ENCODE measurements at places on chromosomes 6 and 20.

GRCh38 chr6:76771059-76771634, 692.1 kb downstream of the HTR1B start:
- no peak for DNase-seq

DNA sequence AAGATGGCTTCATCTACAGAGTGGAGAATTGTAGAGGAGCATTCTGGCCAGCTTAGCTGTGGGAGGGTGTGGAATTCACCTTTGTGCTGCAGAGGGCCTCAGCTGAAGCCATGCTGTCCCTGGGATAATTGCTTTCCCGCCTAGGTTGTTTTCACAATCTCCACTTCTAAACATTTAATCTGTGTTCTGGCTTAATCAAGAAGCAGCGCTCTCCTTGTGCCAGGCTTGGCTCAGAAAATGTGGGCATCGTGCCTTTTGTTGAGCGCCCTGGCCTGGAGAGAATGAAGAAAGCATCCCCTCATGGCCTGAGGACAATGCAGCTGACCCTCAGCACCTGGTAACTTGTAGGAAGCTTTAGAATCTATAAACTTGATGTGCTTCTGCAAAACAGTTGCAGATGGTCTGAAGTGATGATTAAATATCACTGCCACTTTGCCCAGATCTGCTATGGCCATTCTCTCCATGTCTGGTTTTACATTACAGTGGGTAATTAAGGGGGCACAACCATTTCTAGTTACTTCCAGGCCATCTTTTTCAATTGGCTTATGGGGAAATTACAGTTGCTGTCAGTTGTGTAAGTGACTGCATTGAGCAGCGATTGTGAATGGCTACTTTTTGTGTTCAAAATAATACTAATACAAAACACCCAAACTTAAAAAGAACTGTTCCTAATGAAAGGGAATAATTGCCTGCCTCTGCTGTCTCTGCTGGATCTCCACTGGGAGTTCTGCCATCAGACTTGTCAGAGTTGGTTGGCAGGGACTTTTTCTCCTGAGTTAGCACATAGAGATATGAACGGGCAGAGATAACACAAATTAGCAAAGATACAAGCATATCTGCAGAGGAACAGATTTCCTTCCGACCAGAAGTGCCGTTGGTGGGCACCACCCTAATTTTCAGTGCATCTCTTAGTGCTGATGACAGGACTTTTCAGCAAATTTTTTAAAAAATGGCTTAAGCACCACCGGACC, 18.4 kb downstream of the CTNNBL1 start:
- no peak for DNase-seq

GRCh38 chr6:154558984-154559383, 48.5 kb upstream of the CNKSR3 start:
- no peak for DNase-seq

GRCh38 chr6:138833816-138834539, 38.1 kb downstream of the ECT2L start:
- DNase-seq = no peak

DNA sequence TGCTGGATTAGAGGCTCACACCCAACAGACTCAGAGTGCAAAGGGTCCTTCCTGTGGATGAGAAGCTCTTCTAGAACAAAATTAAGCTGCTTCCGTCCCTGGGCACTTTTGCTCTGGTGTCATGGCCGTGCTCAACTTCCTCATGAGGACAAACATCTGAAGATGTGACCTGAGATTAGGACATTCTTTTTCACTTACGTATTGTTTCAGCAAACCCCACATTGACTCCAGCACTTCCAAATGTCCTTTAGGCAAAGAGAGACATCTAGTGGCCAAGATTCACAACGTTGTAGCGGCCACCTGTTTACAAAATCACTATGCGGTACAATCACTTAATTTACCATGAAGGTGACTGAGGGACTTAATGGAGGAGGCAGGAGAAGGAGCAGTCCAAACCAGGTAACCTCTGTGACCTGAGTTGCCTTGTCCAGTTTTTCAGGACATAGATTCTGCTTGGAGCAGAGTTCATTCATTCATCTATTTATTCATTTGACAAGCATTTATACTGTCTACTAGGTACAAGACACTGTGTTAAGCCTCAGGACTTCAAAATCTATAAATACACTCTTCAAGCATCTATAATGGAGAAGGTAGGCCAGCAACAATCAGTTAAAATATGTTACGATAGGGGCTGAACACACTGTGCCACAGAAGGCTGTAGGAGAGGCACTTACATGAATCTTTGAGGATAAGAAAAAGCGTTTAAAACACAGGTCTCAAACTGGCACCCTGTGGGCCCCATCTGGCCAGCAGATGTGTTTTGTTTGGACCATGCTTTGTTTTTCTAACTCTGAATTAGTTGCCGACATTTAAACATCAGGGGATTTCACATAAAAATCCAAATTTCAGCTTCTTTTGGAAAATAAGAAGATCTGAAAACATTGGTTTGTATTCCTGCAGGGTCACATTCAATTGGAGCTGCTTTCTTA, 5.6 kb upstream of the ADGRF1 start:
- peak; percentile 19 for DNase-seq

- no peak for DNase-seq
Observed at GRCh38 chr6:33985947-33986346, 159.9 kb downstream of the GRM4 start.

GRCh38 chr6:32940656-32941213, at the start of gene HLA-DMB:
TSS of gene HLA-DMB (minus strand) at chr6:32941028. CDS start at chr6:32940807, 221 bp downstream.
- DNase-seq = peak; percentile 77

- no peak for DNase-seq
Observed at GRCh38 chr6:125102891-125103290, 50.7 kb upstream of the TPD52L1 start.

DNA sequence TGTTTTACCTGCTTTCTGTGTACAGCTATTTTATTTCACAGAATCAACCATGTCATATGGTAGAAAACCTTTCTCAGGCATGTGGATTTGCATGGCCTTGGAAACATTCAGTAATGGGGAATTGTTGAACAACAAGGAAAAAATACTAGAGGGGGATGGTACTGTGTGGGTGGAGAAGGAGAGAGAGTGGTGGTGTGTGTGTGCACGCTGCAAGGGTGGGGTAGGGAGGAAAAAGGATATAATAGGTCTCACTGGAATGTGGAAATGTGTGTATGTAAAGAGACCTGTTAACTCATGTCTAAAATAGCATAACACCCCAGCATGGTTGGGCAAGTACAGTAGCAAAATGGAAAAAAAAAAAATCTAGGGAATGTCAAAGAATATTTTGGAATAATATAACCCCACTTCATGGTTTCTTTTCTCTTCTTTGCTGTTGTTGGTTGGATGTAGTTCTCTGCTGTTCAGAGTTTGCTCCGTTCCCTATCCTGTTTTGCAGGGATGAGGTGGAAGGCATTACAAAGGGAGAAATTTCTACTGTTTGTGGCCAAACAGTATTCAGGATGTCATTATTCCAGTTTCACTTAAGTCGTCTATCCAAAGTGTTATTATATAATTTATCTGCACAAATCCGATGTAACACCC, 93.9 kb upstream of the CITED2 start:
- no peak for DNase-seq

GRCh38 chr6:79077715-79078074, 359 bp downstream of the PHIP start:
- DNase-seq = peak; percentile 60

DNA sequence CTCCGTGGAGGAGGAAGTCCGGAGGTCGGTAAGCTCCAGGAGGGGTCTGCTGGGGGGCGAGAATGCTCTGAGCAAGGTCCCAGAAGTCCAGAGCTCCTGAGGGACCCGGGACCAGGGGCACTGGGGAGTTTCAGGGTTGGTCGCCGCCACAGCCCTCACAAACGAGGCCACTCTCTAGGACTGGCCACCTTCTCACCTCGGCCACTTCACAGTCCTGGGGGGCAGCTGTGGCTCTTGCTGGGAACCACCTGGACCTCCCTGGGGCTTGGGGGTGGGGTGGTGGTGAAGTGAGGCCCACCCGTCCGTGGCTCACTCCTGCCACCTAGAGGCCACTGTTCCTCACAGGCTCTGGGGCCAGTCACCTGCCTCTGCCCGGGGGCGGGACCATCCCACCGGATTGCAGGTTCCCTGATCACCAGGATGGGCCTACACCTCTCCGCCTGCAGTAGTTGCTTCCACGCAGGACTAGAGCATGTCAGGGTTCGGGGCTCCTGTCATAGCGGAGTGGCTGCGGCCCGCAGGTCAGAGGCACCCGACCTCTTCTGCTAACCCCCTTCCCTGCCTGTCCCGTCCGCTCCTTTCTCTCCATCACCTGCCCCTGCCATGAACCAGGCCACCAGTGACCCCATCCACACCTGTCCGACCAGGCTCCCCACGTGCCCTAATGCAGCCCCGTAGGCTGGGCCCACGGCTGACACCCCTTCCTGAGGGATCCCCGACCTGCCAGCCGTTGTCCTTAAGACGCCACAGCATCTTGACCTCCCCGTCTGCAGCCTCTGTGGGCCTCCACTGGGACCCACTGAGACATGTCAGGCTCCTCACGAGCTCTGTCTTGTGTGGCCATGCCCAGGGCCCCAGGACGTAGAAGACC, 5.1 kb upstream of the TCEA2 start:
- DNase-seq = peak; percentile 32

GRCh38 chr6:170193326-170193821, 97.5 kb downstream of the DLL1 start:
- DNase-seq = no peak

GRCh38 chr20:19750101-19750606, 7.9 kb upstream of the RIN2 start:
- DNase-seq = no peak

DNA sequence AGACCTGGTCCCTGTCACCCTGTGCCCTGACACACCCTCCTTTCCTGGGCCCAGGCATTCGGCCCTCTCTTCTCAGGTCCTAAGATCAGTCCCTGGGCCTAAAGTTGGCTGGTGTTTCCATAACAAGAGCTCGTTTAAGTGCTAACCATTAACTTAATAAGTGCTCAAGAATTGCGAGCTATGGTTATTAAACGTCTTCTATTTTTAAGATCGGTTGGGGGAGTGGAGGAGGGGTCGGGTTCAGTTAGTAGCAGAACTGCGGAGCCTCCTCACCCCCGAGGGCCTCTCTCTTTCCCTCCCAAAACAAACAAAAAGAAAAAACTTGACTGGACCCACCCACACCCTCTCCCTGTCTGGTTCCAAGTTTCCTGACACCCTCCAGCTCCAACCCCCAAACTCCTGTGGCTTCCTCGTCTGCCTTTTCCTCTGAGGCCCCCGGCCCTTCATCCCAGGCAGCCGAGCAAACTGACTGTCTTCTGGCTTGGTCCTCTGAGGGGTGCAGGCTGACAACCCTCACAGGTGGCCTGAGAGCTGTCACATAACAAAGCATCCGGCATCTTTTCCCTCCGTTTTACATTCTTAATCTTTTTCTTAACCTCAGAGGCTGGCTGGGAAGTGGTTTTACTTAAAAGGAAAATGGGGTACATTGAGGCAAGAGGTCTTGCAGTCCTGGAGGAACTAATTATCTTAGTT, 2.0 kb downstream of the STK35 start:
- no peak for DNase-seq

- DNase-seq = no peak
Observed at GRCh38 chr6:72769459-72770125, 147.7 kb downstream of the KCNQ5 start.

GRCh38 chr20:13029687-13030375, 21.1 kb downstream of the SPTLC3 start:
- DNase-seq = no peak

GRCh38 chr6:39084506-39084905, 30.5 kb downstream of the SAYSD1 start:
- DNase-seq = no peak

All from CD14-positive monocyte (primary cell).